ENCODE measurements at places on chromosomes 11 and 22.
A peak's percentile ranks its signal among the peaks of the same experiment; 100 is the strongest.

DNA sequence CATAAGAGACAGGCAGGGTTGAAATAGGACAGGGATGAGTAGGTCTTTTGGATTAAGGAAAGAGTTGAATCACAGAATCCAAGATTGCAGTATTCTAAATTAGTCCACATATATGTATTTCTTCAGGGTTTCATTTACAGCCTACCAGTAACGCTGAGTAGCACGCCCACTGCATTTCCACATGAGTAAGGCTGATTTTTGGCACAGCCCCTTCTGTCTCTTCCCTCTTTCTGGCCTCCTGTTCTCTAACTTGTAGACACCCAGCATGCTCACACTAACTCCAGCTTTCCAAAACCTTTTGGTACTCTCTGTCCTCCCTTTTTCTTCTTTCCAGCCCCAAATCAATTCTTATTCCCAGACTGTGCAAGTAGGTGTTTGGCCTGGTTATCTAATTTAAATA, 3.7 kb upstream of the SIK2 start:
- DNase-seq: no peak

GRCh38 chr11:117875382-117876058, 938 bp downstream of the FXYD6 start:
- peak; percentile 20 for DNase-seq

DNA sequence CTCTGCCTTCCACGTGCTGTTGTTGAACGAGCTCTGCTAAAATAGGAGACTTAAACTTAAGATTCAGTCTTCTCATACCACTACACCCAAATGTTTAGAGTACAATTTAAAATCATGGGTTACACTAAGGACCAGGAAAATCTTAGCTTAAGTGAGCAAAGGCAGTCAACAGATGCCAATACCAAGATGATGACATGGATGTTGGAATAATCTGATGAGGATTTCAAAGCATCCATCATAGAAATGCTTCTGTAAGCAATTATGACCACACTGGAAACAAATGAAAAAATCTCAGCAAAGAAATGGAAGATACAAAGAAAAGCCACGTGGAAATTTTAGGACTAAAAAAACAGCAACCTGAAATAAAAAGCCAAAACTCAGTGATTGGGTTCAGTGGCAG, 109.8 kb downstream of the ATXN10 start:
- DNase-seq: no peak

GRCh38 chr11:65448074-65448417, 25.4 kb downstream of the NEAT1 start:
- no peak for DNase-seq

DNA sequence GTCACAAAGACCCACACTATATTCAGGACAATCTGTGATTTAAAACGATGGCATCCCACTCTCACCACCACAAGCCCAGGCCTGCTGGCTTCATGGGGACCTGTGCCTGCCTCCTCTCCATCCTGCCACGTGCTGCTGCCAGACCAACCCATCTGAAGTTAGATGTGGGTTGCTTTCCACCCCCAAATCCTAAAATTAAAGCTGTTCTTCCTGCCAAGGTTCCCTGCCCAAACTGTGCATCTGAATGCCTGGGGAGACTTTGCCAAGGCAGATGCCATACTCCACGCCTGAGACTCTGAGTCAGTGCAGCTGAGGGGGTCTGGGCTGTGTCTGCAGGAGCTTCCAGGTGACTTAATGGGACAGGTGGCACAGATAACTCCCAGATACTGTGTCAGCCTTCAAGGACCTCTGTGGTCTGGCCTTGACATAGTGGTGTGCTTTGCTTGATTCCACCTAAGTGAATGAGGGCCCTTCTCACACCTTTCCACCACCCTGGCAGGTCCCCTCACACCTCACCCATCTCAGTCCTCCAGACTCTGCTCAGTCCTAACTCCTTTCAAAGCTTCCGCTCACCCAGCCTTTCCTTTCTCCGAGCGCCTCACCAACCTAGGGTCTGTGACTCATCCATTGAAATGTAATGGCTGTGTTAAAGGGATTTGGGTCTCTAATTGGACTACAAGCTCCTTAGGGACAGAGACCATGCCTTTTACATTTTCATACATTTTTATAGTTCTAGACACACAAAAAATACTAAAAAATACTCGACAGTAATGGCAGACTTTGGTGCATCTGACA, 18.6 kb downstream of the ADAMTS8 start:
- no peak for DNase-seq

DNA sequence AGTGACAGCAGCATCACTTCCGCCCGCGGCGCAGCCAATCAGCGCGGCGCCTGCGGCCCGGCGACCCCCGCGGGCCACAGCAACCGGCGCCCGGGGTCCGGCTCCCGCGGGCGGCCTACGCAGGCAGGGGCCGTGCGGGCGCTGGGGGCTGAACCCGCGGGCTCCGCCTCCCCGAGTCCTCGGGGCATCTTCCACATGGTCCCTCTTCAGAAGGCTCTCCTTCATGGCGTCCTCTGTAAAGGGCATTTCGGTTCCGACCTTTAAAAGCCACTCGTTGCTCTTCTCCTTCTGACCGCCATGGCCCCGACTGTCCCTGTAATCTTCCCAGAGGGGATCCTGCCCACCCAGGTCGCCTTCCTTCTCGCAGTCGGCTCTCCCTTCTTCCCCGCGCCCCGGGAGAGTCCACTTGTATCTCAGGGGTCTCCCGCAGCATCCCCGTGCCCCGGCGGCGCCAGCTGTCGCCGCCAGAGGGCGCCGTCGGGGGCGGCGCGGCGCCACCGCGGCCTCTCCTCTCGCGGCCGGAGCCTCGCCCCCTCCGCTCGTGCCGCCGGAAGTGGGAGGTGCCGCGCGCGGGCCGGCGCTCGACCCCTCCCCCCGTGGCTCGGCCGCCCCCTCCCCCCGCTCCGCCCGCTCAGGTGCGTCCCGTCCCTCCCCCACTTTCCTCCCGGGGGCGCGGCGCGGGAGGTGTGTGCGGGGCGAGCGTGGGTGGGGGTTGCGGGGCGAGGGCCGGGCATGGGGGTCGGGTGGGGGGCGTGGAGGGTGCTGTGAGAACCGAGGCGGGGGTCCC, at the start of gene RNF214:
RNF214 (plus strand) TSS at position 580 of the 787 bp plus-strand sequence. CDS start 1,602 bp downstream, outside the sequence.
- DNase-seq: peak; percentile 74

GRCh38 chr11:73265853-73266645, 6.1 kb upstream of the P2RY6 start:
- DNase-seq: no peak

Data from stimulated activated CD4-positive, alpha-beta T cell treated with anti-CD3 and anti-CD28 coated beads, Interleukin-1b, Interleukin-23, amount 100 ng/mL, for 48 hours (primary cell).